ENCODE measurements at places on chromosomes 3 and 15.

- DNase-seq: no peak
Observed at GRCh38 chr15:73914145-73914544, 12.1 kb upstream of the LOXL1 start.

GRCh38 chr3:127549826-127550467 lies 40.6 kb downstream of the TPRA1 start:
- DNase-seq: no peak

GRCh38 chr3:169846458-169847193 lies 23.1 kb downstream of the LRRC31 start:
- no peak for DNase-seq

DNA sequence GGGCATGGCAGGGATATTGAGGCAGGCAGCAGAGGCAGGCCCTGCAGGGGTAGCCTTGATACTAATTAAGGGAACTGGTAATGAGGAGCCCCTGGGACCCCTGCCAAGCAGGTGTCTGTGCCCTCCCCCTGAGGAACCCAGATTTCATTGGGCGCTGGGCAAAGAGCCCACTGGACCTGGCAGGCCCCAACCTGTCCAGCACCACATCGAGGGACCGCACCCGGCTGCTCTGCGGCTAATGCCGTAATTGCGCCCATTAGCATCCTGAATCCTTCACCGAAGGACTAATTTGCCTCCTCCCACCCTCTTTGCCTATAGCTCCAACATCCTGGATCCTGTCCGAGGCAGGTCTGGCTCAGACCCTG lies 13.7 kb upstream of the SEMA3B start:
- no peak for DNase-seq

GRCh38 chr3:8027954-8028353 lies 473.7 kb upstream of the LMCD1 start:
- no peak for DNase-seq

GRCh38 chr3:141523615-141524375 lies 37.0 kb downstream of the RASA2 start:
- DNase-seq: no peak

- no peak for DNase-seq
Observed at GRCh38 chr3:142987707-142988106, 13.7 kb upstream of the U2SURP start.

- no peak for DNase-seq
Observed at GRCh38 chr15:97009031-97009431, 678.5 kb downstream of the NR2F2 start.

DNA sequence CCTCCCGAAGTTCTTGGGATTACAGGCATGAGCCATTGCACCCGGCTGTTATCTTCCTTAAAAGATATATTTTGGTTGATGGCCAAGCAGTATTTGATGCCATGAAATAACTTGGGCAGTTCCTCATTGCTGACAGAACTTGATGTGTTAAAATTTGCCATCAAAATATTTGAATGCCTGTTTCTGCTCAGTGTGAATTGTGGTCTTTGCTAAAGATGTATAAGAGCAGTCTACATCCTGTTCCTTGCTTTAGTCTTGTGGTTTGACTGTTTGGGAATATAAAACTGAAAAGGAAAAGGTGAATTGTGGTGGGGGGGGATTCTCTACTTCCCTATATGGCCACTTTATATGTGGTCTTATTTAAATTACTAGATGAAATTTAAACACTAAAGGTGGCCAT lies 14.0 kb downstream of the TRIM71 start:
- DNase-seq: peak; percentile 40

DNA sequence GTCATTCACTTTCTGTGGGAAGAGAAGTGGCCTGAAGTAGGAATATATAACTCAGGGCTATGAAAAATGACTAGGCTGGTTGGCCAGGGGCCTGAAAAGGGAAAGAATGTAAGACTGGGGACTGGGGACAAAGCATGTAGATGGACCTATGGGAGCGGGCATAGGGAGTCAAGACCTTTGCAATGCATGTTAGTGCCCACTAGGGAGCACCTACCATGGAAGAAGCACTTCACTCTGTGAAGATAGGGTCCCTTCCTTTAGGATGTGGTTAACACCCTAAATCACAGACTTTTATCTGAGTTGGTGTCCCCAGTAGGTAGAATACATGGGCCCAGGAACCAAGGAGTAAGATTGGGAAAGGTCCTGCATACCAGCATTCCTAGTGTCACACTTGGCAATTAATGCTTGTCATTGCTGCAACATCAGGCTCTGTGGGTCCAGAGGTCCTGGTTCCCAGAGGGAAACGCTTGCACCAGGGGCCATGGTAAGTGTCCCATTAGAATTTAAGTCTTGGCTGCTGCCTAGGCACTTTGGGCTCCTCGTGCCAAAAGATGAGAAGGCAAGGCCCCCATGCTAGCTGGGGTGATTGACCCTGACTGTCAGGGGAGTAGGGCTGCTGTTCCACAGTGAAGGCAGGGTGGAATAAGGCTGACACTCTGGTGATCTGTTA lies 79.6 kb downstream of the CRYGS start:
- peak; percentile 44 for DNase-seq

DNA sequence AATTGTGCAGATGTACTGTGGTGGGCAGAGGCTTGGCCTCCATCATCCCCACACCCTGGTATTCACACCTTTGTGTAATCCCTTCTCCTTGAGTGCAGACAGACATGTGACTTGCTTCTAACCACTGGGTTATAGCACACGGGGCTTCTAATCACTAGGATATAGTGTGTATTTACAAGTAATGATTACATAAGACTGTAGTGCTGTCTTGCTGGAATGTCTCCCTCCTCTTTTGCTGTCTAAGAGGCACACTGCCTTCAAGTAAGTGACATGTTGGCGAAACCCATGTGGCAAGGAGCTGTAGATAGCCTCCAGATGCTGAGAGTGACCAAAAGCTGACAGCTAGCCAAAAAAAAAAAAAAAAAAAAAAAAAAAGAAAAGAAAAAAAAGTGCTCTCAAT lies 542.7 kb upstream of the MDFIC2 start:
- DNase-seq: no peak

Measured in Kasumi-1 (cell line).